ENCODE measurements at places on chromosomes 4 and X.

GRCh38 chr4:109755656-109756055 is 25.8 kb upstream of the PLA2G12A start:
- H3K36me3 ChIP-seq, result no peaks in the 10 kb centered on the region
- no peaks in the 10 kb centered on the region for H3K4me1 ChIP-seq
- no peak for DNase-seq

DNA sequence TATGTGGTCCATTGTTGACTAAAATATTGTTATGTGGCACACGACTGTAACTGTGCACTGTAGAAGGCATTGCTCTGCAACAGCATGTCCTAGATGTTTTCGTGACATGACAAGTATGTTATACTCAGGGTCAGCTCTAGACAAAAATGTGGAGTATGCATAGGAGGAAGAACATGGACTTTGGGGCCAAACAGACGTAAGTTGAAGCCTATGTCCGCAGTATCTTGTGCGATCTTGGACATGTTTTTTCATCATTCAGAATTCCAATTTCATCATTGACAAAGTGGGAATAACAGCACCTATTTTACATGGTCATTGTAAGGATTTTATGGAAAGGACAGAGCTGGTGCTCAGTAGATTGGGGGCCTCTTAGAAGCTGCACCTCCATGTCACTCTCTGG is 27.7 kb upstream of the PROM1 start:
- no peaks in the 10 kb centered on the region for H3K36me3 ChIP-seq
- no peaks in the 10 kb centered on the region for H3K27me3 ChIP-seq
- H3K4me1 ChIP-seq, result no peaks in the 10 kb centered on the region
- no peak for DNase-seq
- H3K27ac ChIP-seq, result no peak overlapping the region
- H3K4me3 ChIP-seq, result no peak overlapping the region

DNA sequence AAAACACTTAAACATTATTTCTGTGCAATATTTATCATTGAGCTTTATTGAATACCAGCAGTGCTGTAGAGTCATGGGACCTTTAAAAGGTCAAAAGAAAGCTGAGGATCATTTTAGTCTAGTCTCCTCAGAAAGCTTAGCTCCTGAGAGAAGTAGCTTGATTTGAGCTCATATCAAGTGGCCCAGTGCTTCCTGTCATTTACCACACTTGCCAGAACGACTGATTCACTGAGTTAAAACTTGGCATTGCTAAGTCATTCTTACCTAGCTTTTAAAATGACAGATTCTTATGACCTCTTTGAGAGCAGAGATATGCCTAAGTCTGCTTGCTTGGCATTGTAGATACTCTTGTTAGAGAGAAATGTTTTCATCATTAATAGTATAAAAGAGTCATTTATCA is 15.2 kb downstream of the SEPTIN11 start:
- H3K4me3 ChIP-seq, result no peak overlapping the region
- H3K36me3 ChIP-seq, result no peaks in the 10 kb centered on the region
- no peak overlapping the region for H3K27ac ChIP-seq
- H3K27me3 ChIP-seq, result no peaks in the 10 kb centered on the region
- H3K4me1 ChIP-seq, result peaks cover 25% of the 10 kb centered on the region

DNA sequence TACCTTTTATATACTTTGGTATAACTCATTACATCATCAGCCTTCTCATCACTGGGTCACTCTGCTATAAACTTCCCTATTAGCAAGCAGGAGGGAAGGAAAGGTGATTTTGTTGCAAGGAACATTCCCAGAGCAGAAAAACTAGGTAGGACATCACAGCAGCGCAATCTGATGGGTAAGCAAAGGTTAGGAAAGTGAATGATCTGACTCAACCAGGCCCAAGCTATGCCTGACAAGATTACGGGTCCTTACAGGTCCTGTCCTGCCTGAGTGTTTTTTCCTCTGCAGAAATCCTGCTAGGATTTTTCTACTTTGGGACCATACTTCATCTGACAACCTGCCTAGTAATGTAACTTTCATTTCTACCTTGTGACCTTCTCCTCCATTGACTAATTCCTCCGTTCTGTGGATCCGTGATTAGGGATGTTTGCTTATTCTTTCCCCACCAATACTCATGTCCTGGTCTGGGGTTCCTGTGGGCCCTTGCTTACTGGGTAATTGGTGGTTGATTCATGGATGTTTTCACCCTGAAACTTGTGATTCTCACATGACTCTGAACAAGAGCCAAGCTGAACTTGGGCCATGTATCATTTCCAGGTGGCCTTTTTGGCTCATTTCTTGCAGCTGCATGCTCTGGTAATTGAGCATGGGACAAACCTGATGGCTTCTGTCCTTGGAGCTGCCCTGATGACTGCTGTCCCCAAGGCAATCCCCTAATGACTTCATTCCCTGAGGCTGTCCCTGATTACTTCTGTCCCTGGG is 111.9 kb upstream of the KIT start:
- DNase-seq, result no peak
- no peaks in the 10 kb centered on the region for H3K27me3 ChIP-seq
- no peak overlapping the region for H3K27ac ChIP-seq
- no peaks in the 10 kb centered on the region for H3K4me1 ChIP-seq
- H3K4me3 ChIP-seq, result no peak overlapping the region

DNA sequence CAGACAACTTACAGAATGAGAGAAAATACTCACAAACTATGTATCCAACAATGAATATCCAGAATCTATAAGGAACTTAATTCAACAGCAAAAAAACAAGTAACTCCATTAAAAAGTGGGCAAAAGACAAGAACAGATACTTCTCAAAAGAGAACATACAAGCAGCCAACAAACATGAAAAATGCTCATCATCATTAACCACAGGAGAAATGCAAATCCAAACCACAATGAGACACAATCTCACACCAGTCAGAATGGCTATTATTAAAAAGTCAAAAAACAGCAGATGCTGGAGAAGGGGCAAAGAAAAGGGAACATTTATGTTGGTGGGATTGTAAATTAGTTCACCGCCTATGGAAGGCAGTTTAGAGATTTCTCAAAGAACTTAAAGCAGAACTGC is 150.3 kb downstream of the FGF16 start:
- H3K27ac ChIP-seq, result no peak overlapping the region
- H3K4me1 ChIP-seq, result no peaks in the 10 kb centered on the region
- H3K27me3 ChIP-seq, result no peaks in the 10 kb centered on the region
- no peaks in the 10 kb centered on the region for H3K36me3 ChIP-seq
- DNase-seq, result no peak
- H3K4me3 ChIP-seq, result no peak overlapping the region

DNA sequence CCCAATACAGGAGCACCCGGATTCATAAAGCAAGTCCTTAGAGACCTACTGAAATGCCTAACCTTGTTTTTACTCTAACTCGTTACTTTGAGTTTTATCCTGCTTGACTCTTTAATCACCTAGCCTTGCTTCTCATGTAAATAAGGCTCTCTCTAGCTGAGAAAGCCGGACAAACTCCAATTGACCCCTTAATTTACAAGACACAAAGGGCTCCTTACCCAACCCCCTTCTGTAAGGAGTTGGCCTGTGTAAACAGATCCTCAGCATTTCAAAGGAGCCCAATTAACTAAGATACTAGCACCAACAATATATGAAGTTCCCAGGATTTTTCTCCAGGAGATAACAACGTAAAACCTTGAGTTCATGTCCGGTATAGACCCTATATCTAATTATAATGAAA is 61.7 kb downstream of the CT47B1 start:
- H3K27ac ChIP-seq, result no peak overlapping the region
- no peak for DNase-seq

GRCh38 chr4:56028165-56028564 is 79.4 kb downstream of the CEP135 start:
- no peaks in the 10 kb centered on the region for H3K4me1 ChIP-seq
- H3K36me3 ChIP-seq, result peaks cover 52% of the 10 kb centered on the region
- DNase-seq, result no peak

- DNase-seq, result no peak
- H3K36me3 ChIP-seq, result no peaks in the 10 kb centered on the region
- H3K4me3 ChIP-seq, result no peak overlapping the region
- H3K27ac ChIP-seq, result no peak overlapping the region
- H3K4me1 ChIP-seq, result no peaks in the 10 kb centered on the region
- no peaks in the 10 kb centered on the region for H3K27me3 ChIP-seq
These were observed 54.4 kb downstream of the KLHL13 start for GRCh38 chrX:118062048-118062789.

DNA sequence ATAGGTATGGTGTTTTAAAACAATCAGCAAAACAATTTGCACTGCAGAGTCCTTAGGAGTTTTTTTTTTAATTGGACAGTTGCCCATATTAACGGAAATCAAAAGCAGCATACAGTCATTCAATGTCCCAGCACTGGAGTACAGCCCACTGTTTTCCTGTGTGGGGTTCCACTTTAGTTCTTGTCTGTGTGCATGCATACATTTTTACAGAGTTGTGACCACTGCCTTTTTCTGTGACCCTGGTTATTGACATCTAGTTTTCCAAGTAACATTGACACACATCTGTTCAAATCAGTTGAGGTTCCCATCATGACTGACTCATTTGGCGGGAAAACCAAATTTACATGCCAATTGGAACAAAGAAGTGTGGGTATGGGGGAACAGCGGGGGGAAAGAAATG is 83.3 kb downstream of the HPRT1 start:
- H3K36me3 ChIP-seq, result no peaks in the 10 kb centered on the region
- no peak overlapping the region for H3K4me3 ChIP-seq
- H3K27me3 ChIP-seq, result no peaks in the 10 kb centered on the region
- no peak for DNase-seq

- H3K36me3 ChIP-seq, result no peaks in the 10 kb centered on the region
- H3K4me3 ChIP-seq, result no peak overlapping the region
- no peak for DNase-seq
- no peak overlapping the region for H3K27ac ChIP-seq
These were observed 19.2 kb upstream of the PHEX start for GRCh38 chrX:22012931-22013330.

GRCh38 chrX:69314436-69315348 is 149.4 kb upstream of the PJA1 start:
- no peaks in the 10 kb centered on the region for H3K36me3 ChIP-seq
- DNase-seq, result no peak
- H3K27me3 ChIP-seq, result no peaks in the 10 kb centered on the region
- no peak overlapping the region for H3K27ac ChIP-seq
- H3K4me3 ChIP-seq, result no peak overlapping the region

- no peak overlapping the region for H3K4me3 ChIP-seq
- no peak overlapping the region for H3K27ac ChIP-seq
- H3K36me3 ChIP-seq, result no peaks in the 10 kb centered on the region
- H3K27me3 ChIP-seq, result no peaks in the 10 kb centered on the region
- H3K4me1 ChIP-seq, result no peaks in the 10 kb centered on the region
These were observed 168.8 kb upstream of the FRG1 start for GRCh38 chr4:189771696-189772361.

DNA sequence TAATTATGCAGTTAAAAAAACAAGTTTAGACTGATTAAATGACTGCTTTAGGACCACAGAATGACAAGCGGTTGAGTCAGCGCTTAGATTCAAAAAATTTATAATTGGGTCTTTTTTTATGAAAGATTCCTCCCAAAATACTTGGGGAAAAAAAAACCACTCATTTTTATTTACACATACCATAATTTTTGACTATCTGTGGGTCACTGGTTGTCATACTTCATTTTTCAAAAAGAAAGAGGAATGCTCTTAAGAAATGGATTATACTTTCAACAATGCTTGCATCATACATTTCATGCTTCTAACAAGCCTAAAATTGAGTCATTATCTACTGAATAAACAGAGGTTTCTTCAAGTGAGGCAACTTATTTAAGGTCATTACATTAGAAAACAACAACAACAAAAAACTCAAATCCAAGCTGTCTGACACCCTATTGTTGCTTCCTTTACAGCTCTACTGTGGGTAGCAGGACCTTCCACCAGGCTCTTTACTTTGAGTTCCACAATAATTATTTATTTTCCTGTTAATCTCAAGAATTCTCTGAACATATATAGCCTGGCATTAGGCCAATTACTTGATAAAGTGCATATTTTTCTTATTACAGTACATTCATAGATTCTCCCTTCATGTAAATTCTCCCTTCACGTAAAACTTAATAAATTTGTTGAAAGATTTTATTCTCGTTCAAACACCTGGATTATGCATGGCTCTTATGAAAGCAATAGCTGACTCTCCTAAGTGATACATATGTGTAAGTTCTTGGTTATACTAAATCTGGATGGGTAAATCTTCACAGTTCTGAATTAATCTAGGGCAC is 445.5 kb downstream of the PCDH10 start:
- no peak overlapping the region for H3K27ac ChIP-seq
- no peaks in the 10 kb centered on the region for H3K27me3 ChIP-seq
- H3K36me3 ChIP-seq, result no peaks in the 10 kb centered on the region
- no peak for DNase-seq
- H3K4me1 ChIP-seq, result no peaks in the 10 kb centered on the region
- no peak overlapping the region for H3K4me3 ChIP-seq

- no peaks in the 10 kb centered on the region for H3K36me3 ChIP-seq
- no peaks in the 10 kb centered on the region for H3K27me3 ChIP-seq
- no peak overlapping the region for H3K4me3 ChIP-seq
- H3K4me1 ChIP-seq, result no peaks in the 10 kb centered on the region
- no peak overlapping the region for H3K27ac ChIP-seq
These were observed 31.2 kb downstream of the RNF175 start for GRCh38 chr4:153728660-153729059.

- peak overlapping the region; percentile 96 for H3K27ac ChIP-seq
- H3K4me3 ChIP-seq, result no peak overlapping the region
- H3K27me3 ChIP-seq, result no peaks in the 10 kb centered on the region
- peaks cover 63% of the 10 kb centered on the region for H3K4me1 ChIP-seq
- no peaks in the 10 kb centered on the region for H3K36me3 ChIP-seq
These were observed 27.1 kb downstream of the IGFBP7 start for GRCh38 chr4:57083090-57083489.

DNA sequence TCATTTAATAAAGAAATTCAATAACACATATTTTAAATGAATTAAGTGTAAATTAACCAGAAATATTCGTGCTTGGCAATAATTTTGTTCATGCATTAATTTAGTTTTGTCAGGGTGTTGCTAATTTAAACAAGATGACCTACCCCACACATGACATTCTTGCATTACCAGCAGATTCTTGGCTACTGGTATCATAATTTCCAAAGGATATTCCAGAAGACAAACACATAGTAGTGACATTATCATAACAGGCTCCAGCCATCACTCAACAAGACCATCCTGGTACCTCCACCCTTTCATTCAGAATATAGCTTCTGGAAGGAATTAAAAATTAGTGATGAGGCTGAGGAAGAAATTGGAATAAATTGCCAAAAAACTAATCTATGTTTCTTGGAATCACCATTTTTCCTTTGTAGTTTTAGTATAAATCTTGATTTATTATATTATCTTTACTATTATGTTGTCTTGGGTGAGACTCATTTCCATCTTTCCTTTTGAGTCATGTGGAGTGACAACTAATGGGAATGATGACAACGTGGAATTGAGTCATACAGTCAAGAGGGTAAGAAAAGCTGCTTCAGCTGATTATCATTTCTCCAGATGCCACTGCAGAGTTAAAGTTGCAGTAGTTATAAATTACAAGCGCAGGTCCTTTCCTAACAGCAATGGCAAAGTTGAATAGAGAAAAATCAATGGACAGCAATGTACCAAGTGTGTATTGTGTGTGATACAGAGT is 30.9 kb upstream of the HHIP start:
- H3K4me1 ChIP-seq, result no peaks in the 10 kb centered on the region
- H3K36me3 ChIP-seq, result no peaks in the 10 kb centered on the region
- no peak for DNase-seq
- no peak overlapping the region for H3K27ac ChIP-seq
- H3K27me3 ChIP-seq, result no peaks in the 10 kb centered on the region
